ENCODE measurements at places on chromosomes 4 and X.

- DNase-seq: no peak
These were observed 52.8 kb downstream of the PDLIM5 start for GRCh38 chr4:94504545-94504944.

GRCh38 chr4:102352781-102353180 is 7.5 kb upstream of the SLC39A8 start:
- DNase-seq: no peak

DNA sequence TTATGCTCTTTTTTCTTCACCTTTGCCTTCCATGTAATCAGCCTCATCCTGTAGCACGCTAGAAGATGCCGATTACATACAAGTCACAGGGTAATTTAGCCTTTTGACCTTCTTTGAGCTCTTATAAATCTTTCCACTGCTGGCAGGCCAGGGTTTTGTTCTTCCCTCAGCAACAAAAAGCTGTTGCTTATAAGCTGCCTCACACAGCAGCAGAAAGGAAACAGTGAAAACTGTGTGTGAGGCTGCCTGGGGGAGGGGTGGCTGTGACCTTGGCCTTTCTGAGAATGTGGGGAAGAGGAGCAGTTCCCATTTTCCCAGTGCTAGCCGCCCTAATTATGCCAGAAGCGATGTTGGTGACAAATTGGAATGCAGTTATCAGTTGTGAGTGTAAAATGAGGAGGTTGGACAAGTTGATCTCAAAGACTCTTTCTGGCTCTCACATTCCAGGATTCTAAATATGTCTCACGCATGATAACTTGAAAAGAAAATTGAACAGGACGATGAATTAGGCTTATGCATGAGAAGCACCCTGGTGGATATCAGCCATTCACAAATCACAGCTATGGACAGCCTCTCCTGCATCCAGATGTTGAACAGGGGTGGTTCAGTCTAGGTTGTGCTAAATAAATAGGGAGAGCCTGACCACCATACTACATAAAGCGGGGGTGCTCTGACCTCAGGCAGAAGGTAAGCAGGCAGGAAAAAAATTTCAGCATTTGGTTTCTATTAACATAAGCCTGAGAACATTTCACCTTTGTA is 25.7 kb downstream of the SLITRK2 start:
- no peak for DNase-seq

GRCh38 chr4:37471971-37472370 is 214.2 kb downstream of the RELL1 start:
- DNase-seq: no peak

GRCh38 chr4:109462297-109462696 is 28.7 kb downstream of the SEC24B start:
- no peak for DNase-seq
